ENCODE measurements at places on chromosomes 1 and 21.

GRCh38 chr1:156368889-156369684 lies at the start of gene RHBG:
TSS of gene RHBG (plus strand) at chr1:156369211. CDS start at chr1:156369250, 39 bp downstream.
- peak; percentile 64 for DNase-seq

- no peak for DNase-seq
These were observed 7.9 kb upstream of the SMIM12 start for GRCh38 chr1:34867415-34867814.

DNA sequence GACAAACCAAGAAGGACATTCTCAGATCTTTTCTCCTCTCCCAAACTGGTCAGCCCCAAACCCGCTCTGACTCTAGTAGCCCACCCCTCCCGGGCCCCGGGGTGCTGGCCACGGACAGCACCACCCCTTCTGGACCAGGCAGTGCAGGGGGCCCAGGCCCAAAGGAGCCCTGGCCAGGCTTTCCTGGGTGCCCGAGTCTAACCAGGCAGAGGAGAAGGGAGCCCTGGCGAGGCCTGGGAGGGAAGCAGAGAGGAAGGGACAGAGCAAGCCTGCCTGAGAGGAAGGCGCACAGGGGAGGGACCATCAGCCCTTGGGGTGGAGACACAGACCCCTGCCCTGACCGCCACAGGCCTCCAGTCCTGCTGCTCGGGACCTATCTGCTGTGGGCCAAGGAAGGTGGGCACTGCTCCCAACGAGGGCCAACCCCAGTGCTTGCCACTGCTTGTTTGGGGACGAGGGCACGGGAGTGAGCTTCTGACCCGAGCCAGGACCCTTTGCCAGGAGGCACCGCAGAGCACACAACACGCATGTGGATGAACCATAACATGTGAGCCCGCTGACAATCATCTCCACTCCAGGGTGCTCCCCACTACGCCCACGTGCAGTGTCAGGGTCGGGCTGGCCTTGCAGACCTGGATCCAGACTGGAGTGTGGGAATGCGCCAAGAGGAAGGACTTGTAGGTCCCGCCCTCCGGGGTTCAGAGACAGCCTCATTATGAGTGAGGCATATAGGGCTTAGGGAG lies 57.6 kb downstream of the KCNAB2 start:
- no peak for DNase-seq

DNA sequence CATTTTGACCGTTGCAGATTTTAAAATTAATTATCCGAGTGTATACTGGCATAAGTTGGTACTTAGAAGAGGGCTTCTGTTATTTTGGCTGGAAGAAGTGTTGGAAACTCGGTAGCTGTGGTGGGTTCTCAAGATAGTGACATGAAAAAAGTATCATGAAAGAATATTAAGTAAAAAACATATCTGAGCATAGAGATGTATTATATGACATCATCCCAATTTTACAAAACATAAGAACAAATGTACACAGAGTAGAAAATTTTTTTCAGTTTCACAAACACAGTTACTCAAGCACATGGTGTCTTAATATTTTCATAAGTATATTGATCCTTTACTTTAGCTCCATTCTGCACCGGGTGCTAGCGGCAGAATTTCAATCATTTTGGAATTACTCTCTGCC lies 684 bp downstream of the IFI16 start:
- DNase-seq = no peak

DNA sequence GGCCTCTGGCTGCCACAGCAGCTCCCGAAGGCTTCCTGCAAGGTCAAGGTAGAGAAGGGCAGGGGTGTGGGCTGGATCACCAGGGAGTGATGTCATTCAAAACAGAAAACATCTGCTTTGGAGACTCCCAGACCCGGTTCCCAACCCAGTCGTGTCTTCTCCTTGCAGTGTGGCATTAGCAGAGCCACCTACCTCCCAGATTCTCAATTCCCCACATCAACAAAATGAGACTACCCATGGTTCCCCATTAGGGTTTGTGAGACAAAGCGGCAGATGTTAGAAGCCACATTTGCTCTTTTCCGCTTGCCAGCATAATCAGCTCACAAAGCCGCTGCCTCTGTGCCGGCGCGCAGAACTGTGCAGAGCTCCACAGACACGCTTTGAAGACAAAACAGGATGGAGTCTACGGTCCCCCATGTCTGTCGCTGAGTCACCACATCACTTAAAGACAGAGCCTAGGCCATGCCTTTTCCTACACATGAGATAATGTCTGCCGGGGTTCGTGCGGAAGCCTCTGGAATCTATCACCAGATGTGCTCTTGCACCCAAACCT lies 12.5 kb downstream of the KIF17 start:
- no peak for DNase-seq

- DNase-seq = no peak
These were observed 14.2 kb downstream of the SMIM12 start for GRCh38 chr1:34845131-34845901.

DNA sequence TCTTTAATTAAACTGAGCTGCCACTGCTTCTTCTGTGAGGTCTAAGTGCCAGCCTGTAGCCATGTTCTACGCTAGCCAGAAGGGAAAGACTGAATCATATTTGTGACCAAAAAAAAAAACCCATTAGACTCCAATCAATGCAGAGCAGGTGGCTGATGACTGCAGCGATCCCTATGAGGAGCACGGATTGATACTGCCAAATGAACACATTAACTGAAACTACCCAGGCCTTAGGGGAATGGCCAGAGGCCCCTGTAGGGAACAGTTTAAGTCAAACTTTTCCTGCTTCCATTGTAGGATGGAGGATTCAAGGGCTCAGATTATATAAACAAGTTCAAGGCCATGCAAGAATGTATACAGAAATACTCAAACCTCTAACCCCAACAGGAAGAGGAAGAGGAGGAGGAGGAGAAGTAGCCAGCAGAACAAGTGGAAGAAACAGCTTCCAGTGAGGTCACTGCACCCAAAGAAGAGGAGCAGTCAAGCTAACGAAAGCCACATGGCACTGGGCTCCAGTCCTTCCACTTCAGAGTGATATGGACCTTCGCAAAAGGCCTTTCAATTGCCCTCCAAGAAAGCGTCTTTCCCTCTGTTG lies 328.3 kb downstream of the SMYD3 start:
- no peak for DNase-seq

- no peak for DNase-seq
These were observed 328.5 kb upstream of the RUNX1 start for GRCh38 chr21:35377505-35378090.

DNA sequence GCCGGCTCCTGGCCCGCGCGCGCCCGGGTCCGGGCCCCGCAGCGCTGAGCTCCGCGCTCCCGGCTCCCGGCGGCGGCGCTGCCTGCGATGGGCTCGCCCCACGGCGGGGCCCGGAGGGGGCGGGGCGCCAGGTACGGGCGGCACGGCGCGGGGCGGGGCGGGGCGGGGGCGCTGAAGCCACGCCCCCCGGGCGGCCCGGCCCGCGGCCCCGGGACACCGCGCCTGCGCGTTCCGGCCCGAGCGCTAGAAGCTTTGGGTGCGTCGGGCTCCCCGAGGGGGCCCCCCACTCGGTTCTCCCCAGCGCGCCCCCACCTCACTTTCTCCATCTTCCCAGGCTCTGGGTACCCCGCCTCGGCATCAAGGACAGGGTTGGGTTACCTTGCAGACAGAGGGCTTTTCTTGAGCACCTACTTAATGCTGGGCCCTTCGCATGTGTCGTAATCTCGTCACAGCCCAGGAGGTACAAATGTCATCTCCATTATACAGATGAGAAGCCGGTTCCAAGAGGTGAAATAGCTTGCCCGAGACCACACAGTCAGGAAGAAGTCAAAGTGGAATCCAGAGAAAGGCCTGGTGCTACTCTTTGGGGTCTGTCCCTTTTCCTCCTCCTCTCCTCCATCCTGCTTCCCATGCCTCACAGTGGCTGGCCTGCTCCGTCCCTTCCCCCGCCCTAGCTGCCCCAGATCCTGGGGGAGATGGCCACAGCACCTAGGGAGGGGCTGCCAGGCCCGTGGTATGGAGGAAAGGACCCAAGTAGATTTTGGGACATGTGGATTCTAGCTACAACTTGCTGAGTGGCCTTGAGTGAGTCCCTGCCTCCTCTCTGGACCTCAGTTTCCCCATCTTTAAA lies 46.5 kb downstream of the RAP1GAP start:
- no peak for DNase-seq

DNA sequence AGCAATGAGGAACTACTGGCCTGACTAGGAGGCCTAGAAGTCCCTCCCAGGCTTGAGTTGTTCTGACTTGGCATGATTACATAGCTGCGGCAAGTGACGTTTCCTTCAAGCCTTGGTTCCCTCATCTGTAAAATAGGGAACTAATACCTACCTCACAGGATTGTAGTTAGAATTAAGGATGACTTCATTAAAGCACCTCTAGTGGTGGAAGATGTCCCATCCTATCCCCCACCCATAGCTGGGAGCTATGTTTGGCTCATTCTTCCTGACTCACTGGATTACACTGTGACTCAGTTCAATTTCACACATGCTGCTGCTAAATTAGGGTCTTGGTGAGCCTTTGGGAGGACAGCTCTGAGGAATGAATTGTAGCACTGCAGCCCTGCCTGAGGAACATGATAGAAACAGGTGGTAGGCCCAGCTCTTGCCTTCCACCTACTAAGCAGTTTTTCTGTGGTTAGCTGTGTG lies 6.0 kb upstream of the SHISA4 start:
- no peak for DNase-seq

DNA sequence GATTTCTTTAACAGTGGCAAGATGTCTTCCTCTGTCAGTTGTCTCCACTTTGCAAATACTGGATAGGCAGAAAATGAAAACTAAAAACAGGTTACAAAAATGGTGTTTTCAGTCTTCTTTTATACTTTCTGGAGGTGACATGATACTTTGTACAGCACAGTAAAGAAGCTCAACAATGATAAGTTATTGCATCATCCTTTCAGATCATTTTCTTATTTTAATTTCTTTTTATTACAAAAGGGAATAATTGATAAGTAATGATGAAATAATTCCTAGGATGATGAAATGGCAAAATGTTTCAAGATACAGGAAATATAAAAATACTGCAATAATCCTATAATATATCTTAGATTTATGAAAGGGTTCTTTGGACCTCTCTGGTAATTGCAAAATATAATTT lies 16.5 kb downstream of the GORAB start:
- DNase-seq = no peak

DNA sequence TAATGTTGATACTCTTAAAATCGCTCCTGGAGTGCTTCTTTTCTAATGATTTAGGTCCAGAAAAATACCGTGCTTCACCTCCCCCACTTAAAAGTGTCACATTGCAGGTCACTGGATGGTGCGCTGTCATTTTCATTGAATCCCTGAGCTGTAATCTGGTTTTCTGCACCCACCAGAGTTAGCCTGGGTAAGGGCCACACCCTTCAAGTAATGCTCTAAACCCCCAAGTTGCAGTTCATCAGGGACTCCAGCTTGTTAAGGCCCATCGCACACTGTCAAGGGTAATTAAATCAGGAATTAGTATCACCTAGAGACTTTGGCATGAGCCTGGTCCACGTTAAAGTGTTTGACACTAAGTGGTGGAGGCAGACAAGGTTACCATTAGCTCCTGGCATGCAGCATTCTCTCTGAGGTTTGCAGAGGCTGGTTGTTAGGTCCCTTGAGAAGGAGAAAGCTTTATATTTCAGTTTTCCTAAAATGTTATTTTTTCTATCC lies 34.0 kb downstream of the ASTN1 start:
- no peak for DNase-seq

- no peak for DNase-seq
These were observed 2.2 kb downstream of the PRKAB2 start for GRCh38 chr1:147169840-147170674.

GRCh38 chr1:39165049-39165448 lies 39.4 kb upstream of the MACF1 start:
- no peak for DNase-seq

DNA sequence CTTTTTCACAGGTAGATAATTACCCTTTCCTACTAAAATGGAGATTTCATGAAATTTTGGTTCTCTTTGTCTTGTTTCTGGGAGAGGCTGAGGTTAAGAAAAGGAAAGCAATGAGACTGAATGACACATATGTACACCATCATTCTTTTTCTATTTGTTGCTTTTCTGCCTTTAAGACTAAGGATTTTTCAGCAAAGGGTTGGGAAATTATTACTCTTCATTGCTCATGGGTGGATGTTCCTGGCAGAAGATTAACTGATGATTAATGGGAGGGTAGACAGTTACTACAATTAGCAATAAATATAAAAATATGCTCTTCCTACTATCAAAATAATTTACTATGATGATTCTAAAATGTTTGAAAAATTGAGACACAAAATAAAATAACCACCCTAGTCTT lies 316.5 kb upstream of the USP24 start:
- no peak for DNase-seq

GRCh38 chr1:44242746-44243145 lies 29.5 kb downstream of the DMAP1 start:
- DNase-seq = no peak

DNA sequence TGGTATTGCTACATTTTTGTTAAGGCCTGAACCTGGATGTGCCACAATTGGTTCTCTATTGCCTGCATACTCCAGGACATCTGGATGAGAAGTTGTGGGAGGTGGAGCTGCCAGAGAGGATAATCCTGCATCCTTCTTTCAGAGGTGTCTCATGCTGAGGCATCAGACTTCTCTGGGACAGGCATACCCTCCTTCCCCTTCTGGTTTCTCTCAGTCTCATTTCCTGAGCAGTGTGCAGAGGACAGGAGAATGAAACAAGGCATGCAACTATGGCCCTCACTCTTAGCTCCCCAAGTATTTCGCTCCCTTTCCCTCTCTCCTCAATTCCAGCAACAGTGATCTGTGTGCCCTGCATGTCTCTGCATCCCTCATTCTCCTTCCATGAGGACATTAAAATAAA lies 7.6 kb upstream of the RGSL1 start:
- DNase-seq = no peak

DNA sequence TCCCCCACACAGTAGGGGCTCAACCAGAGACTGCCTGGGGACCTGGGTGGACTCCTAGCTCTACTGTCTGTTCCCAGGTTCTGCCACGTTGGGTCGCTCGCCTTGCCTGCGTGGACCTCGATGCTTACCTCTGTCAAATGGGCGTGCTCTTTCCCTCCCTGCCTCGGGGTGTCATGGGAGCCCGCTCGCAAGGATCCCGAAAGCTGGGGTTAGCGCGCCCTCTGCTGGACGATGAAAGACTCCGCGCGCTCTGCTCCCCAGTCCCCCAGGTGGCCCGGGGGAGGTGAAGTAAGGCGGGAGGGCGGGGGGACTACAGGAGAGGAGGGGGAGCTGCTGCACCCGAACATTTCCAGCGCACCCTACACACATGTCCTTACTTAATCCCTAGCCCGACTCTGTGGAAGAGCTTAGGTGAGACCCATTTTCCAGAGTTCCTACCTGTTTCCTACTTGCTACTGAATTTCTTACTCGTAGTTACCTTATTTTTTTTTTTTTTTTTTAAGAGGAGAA lies 2.3 kb upstream of the BSND start:
- peak; percentile 84 for DNase-seq

DNA sequence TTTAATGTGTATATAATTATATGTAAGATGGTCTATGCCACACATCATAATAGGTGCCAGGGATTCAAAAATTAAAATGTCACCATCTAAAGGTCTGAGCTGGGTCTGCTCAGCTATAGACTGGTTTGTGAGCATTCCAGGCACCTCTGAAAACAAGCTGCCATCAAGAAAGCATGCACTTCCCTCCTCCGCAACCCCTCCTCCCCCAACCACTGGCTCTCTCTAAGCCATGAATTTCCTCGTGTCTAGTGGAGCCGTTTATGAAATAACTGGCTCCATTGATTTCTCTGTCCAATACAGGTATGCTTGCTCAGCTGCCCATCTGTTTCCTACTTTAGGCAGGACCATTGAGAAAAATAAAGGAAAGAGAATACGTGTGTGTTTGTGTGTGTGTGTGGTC lies 522.6 kb upstream of the PLXNA2 start:
- DNase-seq = no peak

- no peak for DNase-seq
These were observed 94.1 kb upstream of the LYST start for GRCh38 chr1:235960809-235961208.

GRCh38 chr1:93374334-93375106 lies 28.8 kb downstream of the DR1 start:
- DNase-seq = no peak
